ENCODE measurements at places on chromosomes 3 and 15.

- H3K27me3 ChIP-seq, result no peaks in the 10 kb centered on the region
- H3K4me3 ChIP-seq, result no peak overlapping the region
- H3K4me1 ChIP-seq, result no peaks in the 10 kb centered on the region
- H3K27ac ChIP-seq, result no peak overlapping the region
Measured at GRCh38 chr3:105085506-105085905, 281.2 kb upstream of the ALCAM start.

DNA sequence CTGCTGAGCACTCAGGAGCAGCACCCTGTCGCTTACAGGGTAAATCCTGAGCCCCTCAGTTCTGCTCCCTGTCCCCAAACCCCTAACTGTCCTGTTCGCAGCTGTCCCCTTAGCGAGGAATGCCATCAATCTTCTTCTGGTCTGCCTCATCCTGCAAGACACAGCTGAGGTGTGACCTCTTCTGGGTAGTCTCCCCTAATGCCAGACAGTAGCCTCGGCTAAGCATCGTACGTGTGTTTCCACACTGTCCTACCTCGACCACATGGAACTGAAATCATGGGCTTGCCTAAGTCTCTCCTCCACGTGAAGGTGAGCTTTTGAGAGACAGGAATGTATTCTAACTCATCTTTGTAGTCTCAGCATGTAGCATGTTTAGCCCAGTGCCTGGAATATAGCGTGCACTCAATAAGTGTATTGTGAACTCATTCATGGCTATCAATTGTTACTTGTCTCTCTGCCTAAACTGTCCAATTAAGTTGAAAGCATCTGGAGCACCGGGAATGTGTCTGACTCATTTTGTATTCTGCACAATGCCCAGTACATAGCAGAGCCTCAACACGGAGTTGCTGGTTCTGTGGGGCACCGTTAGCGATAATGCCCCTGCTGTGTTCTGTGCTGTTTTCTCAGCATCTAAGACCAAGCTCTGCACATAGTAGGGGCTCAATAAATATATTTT is 90.2 kb downstream of the HES1 start:
- H3K4me1 ChIP-seq, result peaks cover 2% of the 10 kb centered on the region
- no peak overlapping the region for H3K27ac ChIP-seq
- DNase-seq, result no peak
- H3K4me3 ChIP-seq, result no peak overlapping the region

DNA sequence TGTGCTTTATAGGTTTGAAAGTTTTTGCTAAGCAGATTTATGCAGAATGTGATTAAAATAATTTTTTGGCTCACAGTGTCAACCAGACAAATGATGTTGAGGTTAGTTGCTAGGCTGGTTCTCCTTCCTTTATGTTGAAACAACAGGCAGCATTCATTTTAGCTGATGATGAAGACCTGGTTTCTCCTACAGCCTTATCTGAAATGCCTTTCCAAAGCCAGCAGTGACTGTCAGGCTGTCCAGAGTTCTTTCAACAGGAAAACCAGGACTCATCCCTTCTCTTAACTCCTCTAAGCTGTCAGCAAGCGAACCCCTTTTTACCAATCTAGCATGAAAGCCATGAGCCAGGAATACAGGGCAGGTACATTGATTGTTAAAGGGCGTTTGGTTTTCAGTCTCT is 84.1 kb downstream of the ZNF609 start:
- no peak overlapping the region for H3K27ac ChIP-seq
- peaks cover 17% of the 10 kb centered on the region for H3K36me3 ChIP-seq
- H3K4me3 ChIP-seq, result no peak overlapping the region
- H3K4me1 ChIP-seq, result peaks cover 10% of the 10 kb centered on the region

- DNase-seq, result no peak
- H3K36me3 ChIP-seq, result peaks cover 6% of the 10 kb centered on the region
- H3K4me3 ChIP-seq, result no peak overlapping the region
- H3K27ac ChIP-seq, result no peak overlapping the region
- H3K27me3 ChIP-seq, result peaks cover 17% of the 10 kb centered on the region
Measured at GRCh38 chr3:126672340-126672739, 17.4 kb upstream of the TXNRD3 start.

- no peaks in the 10 kb centered on the region for H3K4me1 ChIP-seq
- no peak overlapping the region for H3K27ac ChIP-seq
- no peak for DNase-seq
- H3K27me3 ChIP-seq, result peaks cover 8% of the 10 kb centered on the region
- H3K36me3 ChIP-seq, result no peaks in the 10 kb centered on the region
Measured at GRCh38 chr15:43913941-43914340, 87.1 kb downstream of the WDR76 start.

GRCh38 chr3:14823393-14823792 is 4.6 kb downstream of the FGD5 start:
- peaks cover 35% of the 10 kb centered on the region for H3K27me3 ChIP-seq
- no peak overlapping the region for H3K4me3 ChIP-seq
- DNase-seq, result no peak
- no peaks in the 10 kb centered on the region for H3K4me1 ChIP-seq

DNA sequence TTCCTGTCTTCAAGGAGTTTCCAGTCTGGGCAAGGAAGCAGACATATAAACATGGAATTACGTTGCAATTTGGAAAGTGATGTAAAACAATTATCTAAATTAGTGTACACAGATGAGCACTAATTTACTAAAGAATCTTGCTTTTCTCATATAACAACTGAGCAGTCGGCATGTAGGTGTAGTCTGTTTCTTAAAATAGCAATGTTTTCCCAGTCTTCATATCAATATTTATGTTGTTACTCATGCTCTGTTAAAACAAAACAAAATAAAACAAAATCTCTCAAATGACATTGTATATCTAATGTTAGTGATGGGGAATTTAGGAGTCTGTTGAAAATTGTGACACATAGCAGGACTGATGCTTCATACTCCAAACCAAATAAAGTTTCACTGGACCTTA is 75.6 kb downstream of the SAMMSON start:
- no peak for DNase-seq
- H3K36me3 ChIP-seq, result no peaks in the 10 kb centered on the region
- H3K27ac ChIP-seq, result no peak overlapping the region
- no peaks in the 10 kb centered on the region for H3K4me1 ChIP-seq
- H3K4me3 ChIP-seq, result no peak overlapping the region

DNA sequence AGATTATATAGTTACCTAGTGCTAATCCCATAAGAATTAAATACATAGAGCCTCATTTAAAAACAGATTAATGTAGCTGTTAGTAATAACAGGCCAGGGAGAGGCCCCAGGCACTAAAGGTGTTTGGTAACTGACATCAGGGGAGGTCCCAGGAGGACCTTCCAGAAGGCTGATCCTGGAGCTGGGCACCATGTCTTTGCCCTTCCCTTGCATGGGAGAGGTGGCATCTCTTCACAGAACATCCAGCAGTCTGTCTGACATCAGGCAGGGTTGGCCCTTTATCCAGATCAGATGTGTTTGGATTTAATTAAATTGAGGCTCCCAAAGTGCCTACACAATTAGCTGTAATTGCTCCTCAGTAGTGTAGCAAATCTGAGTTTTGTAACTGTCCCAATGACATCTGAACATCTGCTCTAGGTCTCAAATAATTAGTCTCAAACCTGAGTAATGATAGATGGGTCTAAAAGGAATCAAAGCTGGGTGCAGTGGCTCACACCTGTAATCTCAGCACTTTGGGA is 53.0 kb downstream of the RLBP1 start:
- peaks cover 5% of the 10 kb centered on the region for H3K36me3 ChIP-seq
- H3K4me3 ChIP-seq, result no peak overlapping the region
- no peak overlapping the region for H3K27ac ChIP-seq

DNA sequence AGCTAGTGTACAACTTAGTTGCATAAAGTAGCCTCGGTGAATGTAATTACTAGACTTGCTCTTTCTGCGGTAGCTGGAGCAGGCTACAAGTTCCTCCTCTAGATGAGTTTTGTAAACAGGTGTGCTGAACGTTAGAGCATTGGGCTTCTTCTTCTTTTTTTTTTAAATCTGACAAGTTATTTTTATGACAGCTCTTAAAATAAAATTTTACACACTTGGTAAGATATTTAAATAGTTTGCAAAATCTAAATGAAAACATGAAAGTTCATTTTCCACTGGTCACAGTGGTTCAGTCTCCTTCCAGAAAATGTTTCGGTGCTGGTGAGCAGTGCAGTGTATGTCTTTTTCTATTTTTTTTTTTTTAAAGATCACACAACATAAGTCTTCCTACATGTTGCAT is 3.0 kb downstream of the CCR9 start:
- peaks cover 13% of the 10 kb centered on the region for H3K4me1 ChIP-seq
- no peak overlapping the region for H3K4me3 ChIP-seq
- peaks cover 49% of the 10 kb centered on the region for H3K27me3 ChIP-seq
- DNase-seq, result no peak

DNA sequence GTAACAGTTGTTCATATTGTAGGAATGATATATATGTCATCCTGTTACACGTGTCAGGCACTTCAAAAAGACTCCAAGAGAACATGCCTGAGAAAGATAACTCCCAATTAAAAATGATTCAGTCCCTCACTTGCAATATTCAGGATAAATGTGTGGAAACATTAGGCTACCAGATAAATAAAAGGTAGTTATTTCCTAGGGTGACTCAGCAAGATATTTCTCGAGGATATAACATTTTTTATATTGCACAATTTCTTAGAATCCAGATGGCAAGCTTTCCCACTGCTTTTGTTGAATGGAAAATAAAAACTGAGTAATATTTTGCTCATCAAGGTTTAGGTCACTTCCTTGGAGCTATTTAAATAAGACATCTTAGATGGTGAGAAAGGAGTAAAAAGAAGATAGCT is 181.4 kb downstream of the GAP43 start:
- H3K36me3 ChIP-seq, result no peaks in the 10 kb centered on the region
- no peak overlapping the region for H3K4me3 ChIP-seq
- DNase-seq, result no peak
- H3K27ac ChIP-seq, result no peak overlapping the region

GRCh38 chr15:69000091-69000490 is 14.4 kb upstream of the NOX5 start:
- H3K27me3 ChIP-seq, result peaks cover 8% of the 10 kb centered on the region
- no peak overlapping the region for H3K4me3 ChIP-seq
- no peaks in the 10 kb centered on the region for H3K36me3 ChIP-seq
- no peak for DNase-seq

DNA sequence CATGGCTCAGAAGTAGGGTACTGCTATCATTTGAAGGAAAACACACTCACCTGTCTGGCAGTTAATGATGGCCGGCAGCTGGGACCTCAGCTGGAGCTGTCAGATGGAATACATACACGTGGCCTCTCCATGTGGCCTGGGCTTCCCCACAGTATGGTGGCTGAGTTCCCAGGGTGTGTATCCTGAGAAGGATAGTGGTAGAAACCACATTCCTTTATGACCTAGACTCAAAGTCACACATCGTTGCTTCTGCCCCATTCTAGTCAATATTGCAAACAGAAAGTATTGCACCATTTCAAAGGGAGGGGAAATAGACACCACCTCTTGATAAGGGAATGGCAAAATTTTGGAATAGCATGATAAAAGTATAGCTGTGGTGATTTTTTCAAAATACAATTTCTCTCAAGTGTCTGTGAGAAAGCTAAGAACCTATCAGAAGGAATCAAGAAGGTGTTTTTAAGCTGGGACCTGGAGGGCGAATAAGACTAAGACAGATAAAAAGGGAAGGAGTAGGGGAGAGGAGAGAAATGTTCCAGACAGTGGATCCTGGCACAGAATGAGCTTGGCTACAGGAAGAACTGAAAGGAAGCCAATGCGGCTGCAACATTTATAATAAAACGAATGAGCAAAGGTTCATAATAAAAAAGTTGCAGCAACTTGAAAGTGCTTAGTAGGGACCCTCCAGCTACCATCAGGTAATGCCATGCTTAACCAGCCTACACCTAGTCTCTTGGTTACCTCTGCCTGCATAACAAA is 40.1 kb upstream of the GALNT15 start:
- no peak overlapping the region for H3K4me3 ChIP-seq
- DNase-seq, result no peak
- no peak overlapping the region for H3K27ac ChIP-seq
- H3K4me1 ChIP-seq, result no peaks in the 10 kb centered on the region

GRCh38 chr15:39331584-39331983 is 249.3 kb upstream of the THBS1 start:
- H3K36me3 ChIP-seq, result no peaks in the 10 kb centered on the region

GRCh38 chr15:72207558-72208085 is 10.0 kb upstream of the GRAMD2A start:
- H3K36me3 ChIP-seq, result peaks cover 52% of the 10 kb centered on the region
- no peak overlapping the region for H3K4me3 ChIP-seq
- no peak for DNase-seq
- no peaks in the 10 kb centered on the region for H3K27me3 ChIP-seq
- no peak overlapping the region for H3K27ac ChIP-seq

DNA sequence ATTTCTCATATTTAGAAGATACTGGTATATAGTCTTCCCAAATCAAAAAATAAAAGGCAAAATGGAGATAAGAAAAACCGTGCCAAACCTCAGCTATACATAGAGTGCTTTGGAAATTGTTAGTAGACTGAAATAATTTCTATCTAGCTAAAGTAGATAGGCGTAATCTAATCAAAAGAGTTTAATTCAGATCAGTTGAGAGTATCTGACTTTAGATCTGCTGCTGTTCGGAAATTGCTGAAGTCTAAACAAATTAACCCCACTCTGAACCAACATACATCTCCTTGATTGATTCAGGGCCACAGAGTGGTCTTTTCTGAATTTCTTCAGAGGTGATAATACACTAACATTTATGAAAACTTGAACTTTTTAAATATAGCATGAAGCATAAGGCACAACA is 40.1 kb downstream of the MAP3K13 start:
- no peak overlapping the region for H3K27ac ChIP-seq
- H3K4me3 ChIP-seq, result no peak overlapping the region
- peaks cover 24% of the 10 kb centered on the region for H3K27me3 ChIP-seq
- DNase-seq, result no peak
- H3K36me3 ChIP-seq, result no peaks in the 10 kb centered on the region

DNA sequence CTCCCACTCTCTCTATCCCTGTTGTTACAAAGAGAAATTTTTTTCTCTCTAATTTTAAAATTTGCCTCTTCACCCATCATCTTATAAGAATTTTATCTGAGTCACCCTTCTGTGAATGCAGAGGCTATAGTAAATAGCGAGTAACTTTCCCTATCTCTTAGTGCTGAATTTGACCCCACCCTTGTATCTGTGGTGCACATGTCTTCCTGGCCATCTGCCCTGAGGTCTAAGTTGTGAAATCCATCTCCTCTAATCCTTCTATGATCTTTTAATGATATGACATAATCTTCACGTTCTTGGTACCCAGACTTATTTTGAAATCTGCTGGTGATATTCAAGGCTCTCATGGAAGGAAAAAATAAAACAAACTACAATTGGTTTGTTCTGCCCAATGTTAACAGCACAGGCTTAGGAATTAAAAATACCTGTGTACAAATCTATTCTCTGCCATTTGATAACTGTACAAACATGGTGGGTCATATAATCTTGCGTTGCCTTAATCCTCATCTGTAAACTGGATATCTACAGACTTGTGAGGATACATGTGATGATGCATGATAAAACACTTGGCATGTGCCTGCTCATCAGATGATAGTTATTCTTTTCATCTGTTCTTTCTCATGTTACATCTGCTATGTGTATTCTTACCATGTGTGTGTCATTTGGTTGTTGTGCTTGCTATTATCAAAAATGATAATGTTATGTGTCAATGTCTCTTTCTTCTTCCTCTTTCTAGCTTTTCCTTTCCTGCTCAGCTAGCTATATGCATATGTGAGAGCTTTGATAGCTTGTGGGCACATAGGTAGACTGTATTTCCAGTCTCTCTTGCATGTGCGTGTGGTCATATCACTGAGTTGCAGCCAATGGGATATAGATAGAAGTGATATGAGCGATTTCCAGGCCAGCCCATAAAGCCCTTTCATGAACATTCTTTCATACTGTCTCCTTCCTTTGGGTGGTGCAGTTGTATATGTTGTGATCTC is 13.7 kb upstream of the CCR3 start:
- peak overlapping the region; percentile 9 for H3K4me3 ChIP-seq
- DNase-seq, result no peak
- peaks cover 11% of the 10 kb centered on the region for H3K36me3 ChIP-seq
- peaks cover 10% of the 10 kb centered on the region for H3K27me3 ChIP-seq
